ENCODE measurements at places on chromosomes 12 and 14. TPM values are rescaled to one million over a fixed set of nuclear protein-coding genes. Genes with fewer than 3 reads are reported as not detected.

Gene CDCA3
- 0.10 TPM for total RNA-seq

Gene MMP19
- 4.2 TPM for total RNA-seq

Gene SERPINA9
- total RNA-seq = not detected

Gene NCOR2
- total RNA-seq = 52.6 TPM

Gene DDN
- 0.21 TPM for total RNA-seq

Gene FAM90A1
- total RNA-seq = not detected
